Progenitor cell of endocrine pancreas (in vitro differentiated cells): ENCODE measurements at places on chromosomes 11 and 22.

DNA sequence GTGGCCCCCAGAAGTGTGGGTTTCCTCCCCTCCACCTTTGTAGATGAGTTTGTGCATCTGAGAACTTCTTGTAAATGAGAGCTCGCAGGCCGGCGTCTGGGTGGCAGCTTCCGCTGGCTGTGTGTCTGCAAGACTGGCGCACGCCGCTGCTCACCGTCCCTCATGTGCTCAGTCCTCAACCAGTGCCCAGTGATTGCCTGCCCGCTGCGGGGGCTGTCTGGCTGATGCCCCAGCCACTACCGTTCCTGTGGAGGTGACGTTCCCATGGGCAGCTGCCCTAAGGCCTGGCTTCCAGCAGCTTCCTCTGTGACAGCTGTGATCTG is 8.8 kb downstream of the TBX1 start:
- no peak for DNase-seq

- DNase-seq: no peak
These were observed 11.8 kb downstream of the MUC2 start for GRCh38 chr11:1086171-1087102.

- no peak for DNase-seq
These were observed 45.1 kb downstream of the FLI1 start for GRCh38 chr11:128738942-128739341.

DNA sequence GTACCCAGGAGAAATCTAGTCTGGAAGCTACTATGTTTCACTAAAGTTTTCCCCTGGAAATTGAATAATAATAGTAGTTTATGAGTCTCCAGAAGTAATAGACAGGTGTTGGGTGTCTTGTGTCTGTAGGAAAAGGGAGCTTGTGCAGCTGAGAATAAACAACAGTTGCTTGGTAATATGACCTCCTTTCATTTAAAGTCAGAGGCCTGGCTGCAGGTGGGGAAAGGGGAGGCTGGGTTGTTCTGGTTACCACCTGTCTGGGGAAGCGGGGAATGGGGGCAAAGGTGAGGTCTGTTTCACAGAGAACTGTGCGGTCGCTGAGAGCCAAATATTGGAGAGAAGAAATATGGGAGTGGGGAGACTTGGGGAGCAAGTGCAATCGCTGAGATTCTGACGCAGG is 3.3 kb upstream of the GRAMD1B start:
- DNase-seq: no peak

DNA sequence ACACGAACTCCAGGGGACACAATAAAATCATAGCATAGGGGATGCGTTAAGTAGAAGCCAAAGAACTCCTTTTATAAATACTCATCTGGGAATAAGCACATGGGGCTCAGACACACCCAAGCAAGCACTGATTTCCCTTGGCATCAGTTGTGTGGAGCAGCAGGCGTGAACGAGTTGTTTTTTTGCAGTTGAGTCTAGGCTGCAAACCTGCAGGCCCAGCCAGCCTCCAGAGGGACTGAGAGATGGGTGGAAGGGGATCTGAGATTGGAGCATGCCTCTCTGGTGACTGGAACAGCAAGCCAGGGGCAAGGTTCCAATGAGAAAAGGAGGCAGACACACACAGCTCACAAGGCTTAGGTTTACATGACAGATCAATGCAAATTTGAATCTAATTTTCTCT is 27.4 kb upstream of the SEZ6L start:
- DNase-seq: no peak

DNA sequence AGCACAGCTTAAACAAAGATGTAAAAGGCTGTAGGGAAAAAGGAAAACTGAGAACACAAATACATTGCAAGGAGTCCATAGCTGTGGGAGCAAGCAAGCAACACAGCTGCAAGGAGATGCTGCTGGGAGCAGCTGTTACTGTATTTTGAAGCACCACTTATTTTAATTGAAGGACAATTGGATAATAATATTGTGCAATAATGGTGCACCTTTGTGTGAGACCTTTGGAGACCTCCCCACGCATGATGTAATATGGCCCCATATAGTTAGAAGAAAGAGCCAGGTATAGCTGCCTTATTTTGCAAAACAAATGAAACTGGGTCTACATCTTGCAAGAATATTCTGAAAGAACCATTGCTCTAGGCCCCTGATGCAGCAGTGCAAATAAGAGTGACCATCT is 191.1 kb upstream of the KIRREL3 start:
- no peak for DNase-seq

- no peak for DNase-seq
These were observed 23.2 kb downstream of the ACAT1 start for GRCh38 chr11:108144615-108145014.

- peak; percentile 89 for DNase-seq
These were observed at the start of gene MAFF for GRCh38 chr22:38201711-38202436. Gene MAFF, plus strand, starts transcription at chr22:38201994. Its CDS starts 11,860 bp downstream, at chr22:38213854.

- DNase-seq: no peak
These were observed 4.0 kb downstream of the B3GNT6 start for GRCh38 chr11:77038029-77038824.

GRCh38 chr11:127003260-127003981 is 2.9 kb upstream of the KIRREL3 start:
- DNase-seq: peak; percentile 37

DNA sequence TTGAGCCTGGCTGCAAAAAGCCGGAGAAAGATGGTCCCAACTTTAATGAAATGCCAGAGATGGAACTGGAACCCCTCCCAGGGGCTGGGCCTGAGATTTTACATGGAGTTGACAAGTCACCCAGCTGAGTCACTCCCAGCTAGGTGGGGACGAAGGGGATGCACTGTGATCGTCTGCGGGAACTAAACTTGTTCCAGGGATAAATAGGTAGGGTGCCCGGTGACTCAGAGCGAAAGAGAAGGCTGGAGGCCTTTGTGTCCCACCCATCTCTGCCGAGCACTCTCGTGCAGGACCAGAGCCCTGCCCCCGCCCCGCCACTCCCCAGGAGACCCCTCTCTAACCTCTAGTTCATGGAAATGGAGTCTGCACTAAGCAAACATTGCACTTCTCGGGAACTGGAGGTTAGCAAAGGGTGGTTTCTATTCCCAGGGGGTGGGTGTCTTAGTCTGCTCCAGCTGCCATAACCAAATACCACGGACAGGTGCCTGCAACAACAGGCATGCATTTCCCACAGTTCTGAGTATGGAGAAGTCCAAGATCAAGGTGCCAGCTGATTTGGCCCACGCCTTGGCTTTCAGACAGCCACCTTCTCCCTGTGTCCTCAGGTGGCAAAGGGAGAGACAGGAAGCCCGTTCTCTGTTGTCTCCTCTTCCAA is 60.7 kb upstream of the FADD start:
- DNase-seq: no peak

GRCh38 chr11:43823851-43824250 is 56.8 kb upstream of the ALKBH3 start:
- no peak for DNase-seq

DNA sequence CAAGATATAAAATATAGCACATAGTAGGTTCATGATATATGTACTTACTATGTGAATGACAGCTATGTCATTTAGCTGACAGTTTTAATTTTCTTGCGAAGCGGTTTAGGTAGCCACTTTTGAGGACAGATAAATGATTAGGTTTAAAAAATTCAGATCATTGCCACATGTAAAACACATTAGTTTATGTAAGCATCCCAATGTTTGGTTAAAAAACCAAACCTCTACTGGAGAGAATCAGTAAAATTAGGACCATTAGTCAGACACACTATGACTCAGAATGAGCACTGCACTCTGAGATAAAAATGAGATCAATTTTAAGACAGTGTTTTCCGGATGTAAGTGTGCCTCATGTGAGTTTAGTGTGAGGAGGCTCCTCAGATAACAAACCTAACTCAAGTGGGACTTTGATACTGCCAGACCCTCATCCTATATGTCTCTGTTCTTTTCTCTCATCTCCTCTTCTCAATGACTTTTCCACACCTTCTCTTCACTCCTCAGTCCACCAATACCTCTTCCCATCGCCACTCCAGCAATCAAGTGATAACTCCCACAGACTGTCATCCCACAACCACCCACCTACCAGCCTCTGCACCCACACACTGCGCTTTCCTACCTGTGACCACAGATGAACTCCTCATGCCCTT is 6.8 kb upstream of the OR2AT4 start:
- no peak for DNase-seq

- peak; percentile 16 for DNase-seq
These were observed 1.1 kb downstream of the EED start for GRCh38 chr11:86245369-86246292.

- no peak for DNase-seq
These were observed 11.0 kb downstream of the TKFC start for GRCh38 chr11:61343792-61344745.

GRCh38 chr11:132186699-132187098 is 816.3 kb downstream of the NTM start:
- DNase-seq: no peak

DNA sequence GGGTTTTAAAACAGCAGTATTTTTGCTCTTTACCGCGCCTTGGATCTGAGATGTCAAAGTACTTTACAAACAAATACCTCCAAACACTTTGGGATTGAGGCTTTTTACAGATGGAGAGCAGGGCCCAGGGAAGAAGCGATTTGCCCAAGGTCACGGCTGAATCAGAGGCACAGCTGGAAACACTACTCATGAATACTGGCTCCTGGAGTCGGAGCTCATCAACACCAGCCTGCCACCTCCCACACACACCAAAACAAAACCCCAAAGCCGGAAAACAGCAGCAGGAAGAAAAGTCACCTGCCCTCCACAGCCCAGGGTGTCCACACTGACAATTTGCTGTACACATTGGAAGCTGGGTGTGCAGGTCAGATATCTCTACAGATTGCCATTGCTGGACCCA is 339.4 kb downstream of the CADM1 start:
- no peak for DNase-seq

DNA sequence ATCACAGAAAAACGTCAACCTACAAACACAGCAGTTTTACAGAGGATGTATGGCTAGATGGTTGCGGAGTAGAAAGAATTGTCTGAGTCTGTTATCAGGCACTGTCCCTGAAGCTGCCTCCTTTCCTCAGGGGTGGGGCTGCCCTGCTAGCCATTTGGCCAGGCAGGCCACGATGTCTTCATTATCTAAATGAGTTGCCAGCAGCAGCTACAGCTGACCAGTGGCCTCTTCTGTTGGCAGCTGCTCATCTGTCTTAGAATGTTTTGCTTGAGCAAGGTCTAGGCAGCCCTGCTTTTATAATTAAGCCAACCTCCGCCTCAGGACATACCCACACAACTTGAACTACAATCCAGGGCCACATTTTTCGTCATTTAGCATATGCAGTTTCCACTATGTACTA is 17.5 kb downstream of the SLC6A5 start:
- no peak for DNase-seq

- no peak for DNase-seq
These were observed 3.0 kb upstream of the GRAP2 start for GRCh38 chr22:39897841-39898240.

GRCh38 chr22:23325183-23325582 is 144.9 kb downstream of the BCR start:
- no peak for DNase-seq
